Right lung (tissue), 10 donors: ENCODE measurements at places on chromosomes 13 and 19. TPM values are rescaled to one million over a fixed set of nuclear protein-coding genes. Genes with fewer than 3 reads are reported as not detected.

Gene ZFR2
- polyA plus RNA-seq, result 0.26 TPM

Gene PARP4
- 49.3 TPM for polyA plus RNA-seq

Gene EPS8L1
- 8.4 TPM for polyA plus RNA-seq

Gene CBY2
- not detected for polyA plus RNA-seq

Gene TMEM255B
- polyA plus RNA-seq, result 15.9 TPM

Gene CYP4F2
- polyA plus RNA-seq, result not detected

Gene EDDM13
- 3.3 TPM for polyA plus RNA-seq

Gene EXOC3L2
- polyA plus RNA-seq, result 1.0 TPM

Gene ZNF728
- polyA plus RNA-seq, result 0.10 TPM

Gene URAD
- not detected for polyA plus RNA-seq

Gene PSG11
- not detected for polyA plus RNA-seq

Gene ZSWIM4
- 8.1 TPM for polyA plus RNA-seq

Gene OR10H1
- 0.06 TPM for polyA plus RNA-seq

Gene SLC10A2
- polyA plus RNA-seq, result 10.3 TPM

Gene CNN1
- polyA plus RNA-seq, result 7.1 TPM

Gene TRPC4
- polyA plus RNA-seq, result 0.13 TPM
